Aorta (tissue), 5 donors: ENCODE measurements at places on chromosomes 3 and 15. TPM values are rescaled to one million over a fixed set of nuclear protein-coding genes. Genes with fewer than 3 reads are reported as not detected.

The GOLGA8A gene
- 131 TPM for total RNA-seq

The GOLGA6A gene
- total RNA-seq: not detected

DNA sequence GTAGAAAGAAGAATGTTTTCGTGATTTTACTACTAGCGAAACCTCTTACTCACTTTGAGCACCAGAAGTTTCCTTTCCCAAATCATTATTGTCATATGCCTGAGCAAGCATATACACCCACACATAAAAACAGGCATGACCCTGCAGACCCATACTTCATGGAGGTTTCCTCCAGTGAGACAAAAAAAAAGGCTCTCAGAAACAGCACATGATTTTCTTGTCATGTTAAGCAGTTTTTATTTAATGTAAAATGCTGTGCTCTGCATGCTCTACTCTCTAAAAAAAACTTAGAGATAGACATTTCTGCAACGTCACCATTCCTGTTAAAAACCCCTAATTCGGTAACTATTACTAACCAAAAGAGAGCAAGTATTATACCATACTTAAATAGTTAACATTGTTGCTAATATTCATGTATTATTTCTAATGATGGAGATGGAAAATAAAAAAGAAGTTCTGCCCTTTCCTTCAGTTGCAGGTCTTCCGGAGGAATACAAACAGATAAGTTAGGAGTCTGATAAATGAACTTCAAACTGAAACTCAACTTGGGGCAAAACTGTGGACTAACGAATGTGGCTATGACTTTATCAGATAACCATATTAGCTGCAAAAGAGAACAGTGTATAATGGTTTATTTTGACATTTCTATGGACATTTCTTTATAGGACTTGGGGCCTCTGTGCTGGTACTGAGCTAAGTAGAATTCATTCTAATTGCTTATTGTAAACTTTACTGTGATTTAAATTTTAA lies 15.9 kb downstream of the CD200R1 start:
- no peaks in the 10 kb centered on the region for H3K27me3 ChIP-seq
- no peak for DNase-seq
- H3K4me3 ChIP-seq: no peak overlapping the region

DNA sequence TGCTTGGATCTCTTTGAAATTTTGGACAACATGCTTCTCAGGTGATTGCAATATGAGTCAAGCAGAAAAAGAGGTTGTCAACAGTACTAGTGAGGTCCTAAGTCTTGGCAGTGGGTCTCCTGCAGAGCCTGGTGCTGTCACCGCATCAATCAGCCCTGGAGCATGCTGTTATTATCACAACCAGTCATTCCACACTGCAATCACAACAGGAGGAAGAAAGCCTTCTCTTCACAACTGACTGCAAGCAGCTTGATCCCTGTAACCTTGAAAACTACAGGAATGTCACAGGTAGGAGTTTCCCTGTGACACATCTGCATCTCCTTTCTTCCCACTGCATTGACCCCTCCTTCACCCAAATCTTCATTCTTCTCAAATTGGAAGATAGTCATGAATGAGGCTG lies 451.1 kb upstream of the ATP11B start:
- no peaks in the 10 kb centered on the region for H3K4me1 ChIP-seq
- H3K27ac ChIP-seq: no peak overlapping the region
- H3K27me3 ChIP-seq: no peaks in the 10 kb centered on the region
- no peak for DNase-seq
- no peak overlapping the region for H3K4me3 ChIP-seq
- no peaks in the 10 kb centered on the region for H3K36me3 ChIP-seq

- no peaks in the 10 kb centered on the region for H3K27me3 ChIP-seq
- no peak overlapping the region for H3K27ac ChIP-seq
- no peak overlapping the region for H3K4me3 ChIP-seq
- DNase-seq: no peak
Observed at GRCh38 chr3:34056181-34056910, 257.9 kb downstream of the PDCD6IP start.

- H3K27ac ChIP-seq: no peak overlapping the region
- H3K4me3 ChIP-seq: no peak overlapping the region
- H3K36me3 ChIP-seq: no peaks in the 10 kb centered on the region
- H3K27me3 ChIP-seq: no peaks in the 10 kb centered on the region
- no peak for DNase-seq
Observed at GRCh38 chr3:4508048-4508981, 15.2 kb downstream of the ITPR1 start.

DNA sequence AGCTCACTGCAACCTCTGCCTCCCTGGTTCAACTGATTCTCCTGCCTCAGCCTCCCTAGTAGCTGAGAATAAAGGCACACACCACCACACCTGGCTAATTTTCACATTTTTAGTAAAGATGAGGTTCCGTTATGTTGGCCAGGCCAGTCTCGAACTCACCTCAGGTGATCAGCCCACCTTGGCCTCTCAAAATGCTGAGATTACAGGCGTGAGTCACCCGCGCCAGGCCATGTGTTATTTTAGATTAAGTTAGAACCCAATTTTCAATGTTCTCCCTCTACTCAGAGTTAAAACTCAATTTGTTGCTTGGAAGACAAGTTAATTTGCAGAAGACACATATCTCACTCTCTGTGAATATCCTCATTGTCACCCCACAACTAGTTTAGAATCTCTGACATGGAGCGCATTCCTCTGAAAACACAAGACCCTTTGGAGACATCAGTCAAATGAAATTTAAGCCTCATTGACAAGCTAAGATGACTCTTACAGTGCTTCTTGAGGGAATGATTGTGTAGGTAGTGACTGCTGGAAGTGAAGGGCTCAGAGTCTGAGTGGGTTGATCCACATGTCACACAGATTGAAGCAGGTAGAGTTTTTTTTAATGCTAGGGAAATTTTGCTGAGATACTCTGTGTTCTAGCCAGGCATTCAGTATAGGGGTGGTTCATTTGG lies 60.6 kb upstream of the FRMD4B start:
- H3K36me3 ChIP-seq: no peaks in the 10 kb centered on the region
- peaks cover 2% of the 10 kb centered on the region for H3K27me3 ChIP-seq
- DNase-seq: no peak
- H3K4me3 ChIP-seq: no peak overlapping the region
- no peaks in the 10 kb centered on the region for H3K4me1 ChIP-seq
- H3K27ac ChIP-seq: no peak overlapping the region

DNA sequence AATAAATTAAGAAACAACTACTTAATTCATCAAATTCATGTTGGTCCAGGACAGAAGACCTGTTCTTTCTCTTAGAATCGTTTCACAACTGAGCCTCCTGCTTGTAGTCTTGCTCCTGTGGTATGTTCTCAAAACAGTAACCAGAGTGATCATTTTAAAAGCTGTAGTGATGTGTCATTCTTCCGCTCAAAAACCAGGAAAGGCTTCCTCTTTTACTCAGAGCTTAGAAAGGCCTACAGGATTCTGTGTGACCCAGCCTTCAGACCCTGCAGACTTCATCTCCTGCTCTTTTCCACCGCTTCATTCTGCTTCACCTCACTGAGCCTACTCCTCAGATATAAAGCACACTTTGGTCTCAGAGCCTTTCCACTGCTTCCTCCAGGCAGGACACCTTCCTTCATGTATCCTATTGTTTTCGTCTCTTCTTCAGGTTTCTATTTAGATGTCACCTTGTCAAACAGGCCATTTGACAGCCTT lies 22.7 kb downstream of the ST6GAL1 start:
- no peak for DNase-seq
- H3K4me3 ChIP-seq: no peak overlapping the region
- peaks cover 14% of the 10 kb centered on the region for H3K4me1 ChIP-seq
- peak overlapping the region; percentile 32 for H3K27ac ChIP-seq
- H3K36me3 ChIP-seq: no peaks in the 10 kb centered on the region
- no peaks in the 10 kb centered on the region for H3K27me3 ChIP-seq
